Body of pancreas (tissue), 4 donors: ENCODE measurements at places on chromosomes 2 and 18. TPM values are rescaled to one million over a fixed set of nuclear protein-coding genes. Genes with fewer than 3 reads are reported as not detected.

CFAP210 gene
- total RNA-seq: not detected

CLEC4F gene
- 3.3 TPM for total RNA-seq

SIX2 gene
- 2.3 TPM for total RNA-seq

SLC14A1 gene
- 3.6 TPM for total RNA-seq

KRTCAP3 gene
- 11.9 TPM for total RNA-seq

SNORC gene
- 1.8 TPM for total RNA-seq

CNNM4 gene
- total RNA-seq: 7.8 TPM

SP9 gene
- total RNA-seq: not detected

HAAO gene
- total RNA-seq: 30.3 TPM

SH2D6 gene
- 0.26 TPM for total RNA-seq

EFEMP1 gene
- total RNA-seq: 25.1 TPM

SOWAHC gene
- 8.8 TPM for total RNA-seq

LHCGR gene
- total RNA-seq: not detected

CAPN14 gene
- not detected for total RNA-seq

CRYGC gene
- total RNA-seq: not detected

RAX gene
- total RNA-seq: not detected

CHRNG gene
- not detected for total RNA-seq

STPG4 gene
- not detected for total RNA-seq

SLC40A1 gene
- 30.3 TPM for total RNA-seq

SH3RF3 gene
- total RNA-seq: 1.3 TPM

SLC5A7 gene
- not detected for total RNA-seq

RAPGEF4 gene
- total RNA-seq: 22.4 TPM

NBEAL1 gene
- 31.6 TPM for total RNA-seq

LYPD6B gene
- total RNA-seq: 9.9 TPM

NDUFS1 gene
- total RNA-seq: 24.1 TPM

SIX3 gene
- total RNA-seq: 0.52 TPM

AQP12A gene
- total RNA-seq: 130 TPM
